Bone marrow (tissue), 2 donors: ENCODE measurements at places on chromosomes 1 and 21.

GRCh38 chr1:111032295-111032897 is 68.7 kb upstream of the LRIF1 start:
- no peak for DNase-seq

GRCh38 chr1:165679282-165680036 is 18.9 kb downstream of the ALDH9A1 start:
- DNase-seq: no peak

GRCh38 chr1:169012416-169012815 is 94.1 kb upstream of the ATP1B1 start:
- DNase-seq: no peak

GRCh38 chr1:59705466-59706302 is 109.1 kb upstream of the HOOK1 start:
- DNase-seq: no peak

DNA sequence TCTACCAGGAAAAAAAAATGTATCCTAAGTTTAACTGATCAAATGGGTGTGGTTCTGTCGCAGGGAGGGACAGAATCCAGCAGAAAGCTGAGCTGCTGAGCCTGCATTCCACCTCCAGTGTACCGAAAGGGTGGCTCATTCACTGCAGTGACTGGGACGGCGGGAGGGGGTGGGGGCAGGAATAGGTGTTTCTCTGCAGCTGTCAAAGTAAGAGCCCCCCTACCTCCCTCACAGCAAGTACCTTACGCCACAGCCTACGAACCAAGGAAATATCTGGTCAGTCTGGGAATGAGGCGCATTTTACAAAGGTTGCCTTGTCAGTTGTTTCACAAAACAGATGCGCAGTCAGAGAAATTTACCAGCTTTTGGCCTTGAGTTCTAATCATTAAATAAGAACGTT is 1.7 kb downstream of the S100B start:
- DNase-seq: no peak

DNA sequence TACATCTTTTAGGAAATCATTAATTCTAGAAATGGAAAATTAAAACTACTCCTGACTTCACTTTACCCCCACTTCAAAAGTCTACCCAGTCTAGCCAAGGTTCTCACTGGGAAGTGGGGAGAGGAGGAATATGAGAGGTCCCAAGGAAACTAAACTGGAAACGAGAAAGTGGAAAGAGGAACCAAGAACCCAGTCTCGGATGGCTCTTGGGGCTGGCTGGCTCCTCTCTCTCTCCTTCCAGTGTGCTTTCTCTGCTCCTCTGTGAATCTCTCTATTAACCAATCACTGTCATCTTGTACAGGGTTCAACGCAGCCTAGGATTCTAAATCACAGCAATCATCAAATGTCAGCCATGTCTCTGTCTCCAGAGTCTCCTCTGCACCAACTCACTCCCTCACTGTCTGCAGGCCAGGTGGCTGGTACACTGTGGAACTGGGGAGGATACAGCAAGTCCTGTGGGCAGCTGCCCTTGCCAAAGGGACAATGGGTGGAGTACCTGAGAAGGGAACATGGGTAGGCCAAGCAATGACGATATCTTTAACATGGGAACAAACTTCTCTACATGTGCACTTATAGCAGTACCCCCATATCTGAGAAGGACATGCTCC is 33.7 kb downstream of the GNB1 start:
- DNase-seq: no peak

DNA sequence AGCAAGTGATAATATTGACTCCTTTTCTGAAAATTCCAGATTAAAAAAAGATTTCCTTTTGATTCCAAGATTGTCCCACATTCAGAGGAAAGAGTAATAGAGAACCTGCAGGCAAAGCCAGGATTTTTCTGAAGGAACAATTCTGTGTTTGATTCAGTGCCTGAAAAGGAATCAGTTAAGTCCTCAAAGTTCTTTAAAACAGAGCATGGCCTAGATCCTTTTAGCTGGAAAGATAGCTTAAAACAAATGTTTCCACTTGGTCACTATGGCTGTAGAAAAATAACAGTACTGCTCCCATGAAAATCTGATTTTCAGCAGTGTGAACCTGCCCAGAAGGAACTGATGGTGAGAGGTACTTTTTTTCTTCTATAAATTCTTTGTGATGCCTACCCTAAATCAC is 41.8 kb downstream of the HS2ST1 start:
- no peak for DNase-seq

DNA sequence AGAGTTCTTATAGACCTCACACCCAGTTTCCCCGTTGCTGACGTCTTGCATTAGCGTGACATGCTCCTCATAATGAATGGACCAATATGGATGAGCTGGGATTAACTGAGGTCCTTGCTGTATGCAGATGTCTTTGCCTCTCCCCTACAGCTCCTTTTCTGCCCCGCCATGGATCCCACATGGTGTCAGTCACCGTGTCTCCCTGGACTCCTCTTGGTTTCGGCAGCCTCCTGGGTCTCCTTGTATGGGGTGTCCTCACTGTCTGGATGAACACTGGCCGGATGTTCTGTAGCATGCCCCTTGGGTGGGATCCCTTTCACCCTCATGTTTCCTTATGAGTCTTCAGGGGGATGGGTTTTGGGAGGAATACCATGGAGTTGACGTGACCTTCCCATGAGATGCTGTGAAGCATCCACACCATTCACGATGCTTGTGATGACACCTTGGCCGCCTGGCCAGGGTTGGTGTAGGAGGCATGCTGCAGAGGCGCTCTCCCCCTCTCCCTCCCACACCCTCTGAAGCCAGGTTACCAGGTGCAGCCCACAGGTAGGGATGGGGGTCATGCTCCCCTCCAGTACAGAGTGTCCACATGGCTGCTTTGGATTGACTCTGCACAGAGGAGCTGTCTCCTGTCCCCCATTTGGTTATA is 4.4 kb downstream of the GJC2 start:
- DNase-seq: no peak

- DNase-seq: no peak
These were observed 538 bp downstream of the GBP2 start for GRCh38 chr1:89125240-89125912.

GRCh38 chr1:53259932-53260331 is 21.6 kb upstream of the MAGOH start:
- no peak for DNase-seq

DNA sequence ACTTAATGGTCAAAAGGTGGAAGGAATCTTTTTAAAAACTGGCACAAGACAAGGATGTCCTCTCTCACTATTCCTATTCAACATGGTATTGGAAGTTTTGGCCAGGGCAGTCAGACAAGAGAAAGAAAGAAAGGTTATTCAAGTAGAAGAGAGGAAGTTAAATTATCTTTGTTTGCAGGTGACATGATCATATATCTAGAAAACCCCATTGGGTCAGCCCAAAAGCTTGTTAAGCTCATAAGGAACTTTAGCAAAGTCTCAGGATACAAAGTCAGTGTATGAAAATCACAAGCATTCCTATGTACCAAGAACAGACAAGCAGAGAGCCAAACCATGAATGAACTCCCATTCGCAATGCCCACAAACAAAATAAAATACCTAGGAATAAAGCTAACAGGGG is 5.4 kb upstream of the PGBD2 start:
- no peak for DNase-seq

DNA sequence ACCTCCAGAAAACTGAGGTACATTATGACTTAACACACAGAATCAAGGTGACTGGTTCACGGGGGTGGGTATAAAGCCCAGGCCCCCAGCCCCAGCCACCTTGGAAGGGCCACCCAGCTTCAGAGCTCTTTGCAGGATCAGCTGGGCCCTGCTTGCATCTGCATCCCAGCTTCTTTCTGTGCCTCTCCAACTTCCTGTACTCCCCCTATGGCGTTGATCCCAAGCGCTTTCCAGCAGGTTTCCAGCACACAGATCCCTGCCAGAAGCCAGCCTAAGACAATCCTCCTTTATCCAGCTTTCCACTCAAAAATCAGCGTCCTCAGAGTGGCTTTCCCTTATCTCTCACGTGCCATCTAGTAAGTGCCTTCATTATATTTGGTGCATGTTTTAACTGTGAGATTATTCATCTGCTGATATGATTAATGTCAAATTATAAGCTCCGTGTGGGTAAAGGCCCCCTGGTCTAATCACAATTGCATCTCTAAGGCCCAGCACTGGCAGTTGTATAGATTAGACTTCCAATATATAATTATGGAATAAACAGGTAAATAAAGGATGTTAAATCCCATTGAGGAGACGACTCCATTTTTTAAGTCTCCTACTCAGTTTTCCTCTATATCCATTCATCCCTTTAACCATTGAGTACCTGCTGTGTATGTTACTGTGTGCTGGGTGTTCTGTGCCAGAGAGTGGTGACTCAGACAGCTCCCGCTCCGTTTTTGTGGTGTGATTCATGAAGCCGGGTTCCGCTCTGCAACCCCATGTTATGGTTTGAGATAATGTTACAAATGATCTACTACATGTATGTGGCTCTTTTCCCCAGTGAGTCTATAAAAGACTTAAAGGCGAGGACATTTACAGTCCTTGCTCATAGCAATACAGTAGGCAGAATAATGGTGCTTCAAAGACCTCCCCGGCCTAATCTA is 387.6 kb downstream of the PCP4 start:
- no peak for DNase-seq

- DNase-seq: no peak
These were observed 34.6 kb downstream of the CFAP57 start for GRCh38 chr1:43206600-43207228.

GRCh38 chr1:75234562-75234961 is 100.4 kb downstream of the LHX8 start:
- DNase-seq: no peak

- no peak for DNase-seq
These were observed 109.9 kb downstream of the LYPLAL1 start for GRCh38 chr1:219283541-219283940.

DNA sequence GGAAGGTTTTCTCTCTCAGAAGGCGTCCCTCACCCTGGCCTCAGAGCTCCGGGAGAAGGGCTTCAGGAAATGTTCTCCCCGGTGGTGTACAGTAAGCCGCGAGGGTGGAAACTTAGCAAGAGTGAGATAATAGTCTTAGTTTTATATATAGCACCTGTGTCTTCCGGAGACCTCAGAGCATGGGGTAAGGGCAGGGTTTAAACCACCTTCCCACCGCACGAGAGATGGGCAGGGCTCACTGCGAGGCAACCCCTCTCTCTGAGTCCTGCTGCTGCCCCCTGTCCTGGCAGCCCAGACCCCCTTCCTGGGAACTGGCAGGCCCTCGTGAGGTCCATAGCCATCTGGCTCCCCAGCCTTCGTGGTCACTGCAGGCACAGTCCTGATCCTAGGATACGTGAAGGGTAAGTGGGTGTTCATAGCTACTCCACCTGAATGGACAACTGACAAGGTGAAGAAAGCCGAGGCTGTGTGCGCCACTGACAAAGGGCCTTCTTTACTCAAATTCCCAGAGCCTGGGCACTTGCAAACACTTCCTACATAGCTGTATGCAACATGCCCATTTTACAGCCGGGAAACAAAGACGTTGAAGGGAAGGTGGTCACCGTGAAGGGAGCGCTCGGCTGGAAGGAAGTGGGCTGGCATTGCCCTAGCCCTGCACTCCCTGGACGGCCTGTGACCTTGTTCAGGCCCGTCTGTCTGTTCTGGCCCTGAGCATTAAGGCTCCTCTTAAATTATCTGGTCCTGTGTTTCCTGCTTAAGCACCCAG is 26.9 kb downstream of the ITPKB start:
- DNase-seq: no peak

- DNase-seq: no peak
These were observed 14.4 kb downstream of the COLGALT2 start for GRCh38 chr1:184023171-184023570.

GRCh38 chr1:49854741-49855140 is 169.0 kb downstream of the AGBL4 start:
- DNase-seq: no peak

DNA sequence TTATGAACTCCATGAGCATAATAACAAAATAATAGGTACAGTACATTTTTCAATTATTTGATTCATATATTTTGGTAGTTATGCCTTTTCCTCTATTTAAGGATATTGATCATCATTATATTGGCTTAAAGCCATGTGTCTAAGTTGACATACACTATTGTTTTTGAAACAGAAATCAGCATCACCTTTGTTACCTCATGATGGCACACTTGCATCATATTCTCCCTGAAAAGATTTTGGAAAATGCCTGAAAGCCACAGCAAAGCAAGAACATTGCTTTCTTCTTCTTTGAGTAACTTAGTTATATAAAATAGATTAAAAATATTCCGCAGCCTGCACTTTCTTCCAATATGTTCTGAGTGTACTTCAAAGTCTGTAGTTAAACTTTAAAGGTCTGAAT is 33.3 kb downstream of the TMPRSS15 start:
- DNase-seq: no peak

DNA sequence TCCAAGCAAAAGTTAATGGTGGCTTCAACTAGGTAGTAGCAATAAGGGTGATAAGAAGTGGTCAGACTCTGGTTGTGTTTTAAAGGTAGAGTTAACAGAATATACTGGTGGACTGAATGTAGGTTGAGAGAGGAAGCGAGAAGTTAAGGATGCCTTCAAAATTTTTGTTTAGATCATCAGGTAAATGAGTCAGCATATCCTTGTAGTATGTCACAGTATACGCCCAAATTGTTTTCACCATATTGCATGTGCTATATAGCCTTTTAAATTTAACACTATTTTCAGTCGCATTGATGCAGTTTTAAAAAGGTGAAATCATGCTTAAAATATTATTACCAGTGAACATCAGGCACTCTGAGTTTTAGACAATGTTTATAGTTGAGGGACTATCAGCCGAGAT is 74.6 kb downstream of the RBM11 start:
- no peak for DNase-seq

DNA sequence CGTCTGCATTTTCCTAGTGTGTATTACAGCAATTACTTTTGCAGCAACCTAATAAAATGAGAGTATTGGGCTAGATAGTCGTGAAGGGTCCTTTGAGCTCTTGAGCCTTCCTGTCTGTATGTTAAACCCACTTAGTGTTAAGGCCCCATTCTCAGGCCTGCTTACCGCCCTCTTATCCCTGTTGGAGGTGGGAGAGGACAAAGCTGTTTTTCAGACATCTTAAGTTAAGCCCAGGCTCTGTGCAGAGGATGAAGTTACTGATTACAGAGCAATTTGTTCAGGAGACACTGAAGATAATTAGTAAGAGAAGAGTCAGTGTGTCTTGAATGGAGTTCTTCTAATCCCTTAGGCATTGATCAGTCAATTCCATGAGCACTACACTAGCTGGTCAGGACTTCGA is 114.6 kb downstream of the UCK2 start:
- DNase-seq: no peak
